Motor neuron (in vitro differentiated cells): ENCODE measurements at places on chromosomes 12 and 14. TPM values are rescaled to one million over a fixed set of nuclear protein-coding genes. Genes with fewer than 3 reads are reported as not detected.

- no peak for ATAC-seq
Observed at GRCh38 chr14:68791902-68792677, 777 bp downstream of the ZFP36L1 start.

DNA sequence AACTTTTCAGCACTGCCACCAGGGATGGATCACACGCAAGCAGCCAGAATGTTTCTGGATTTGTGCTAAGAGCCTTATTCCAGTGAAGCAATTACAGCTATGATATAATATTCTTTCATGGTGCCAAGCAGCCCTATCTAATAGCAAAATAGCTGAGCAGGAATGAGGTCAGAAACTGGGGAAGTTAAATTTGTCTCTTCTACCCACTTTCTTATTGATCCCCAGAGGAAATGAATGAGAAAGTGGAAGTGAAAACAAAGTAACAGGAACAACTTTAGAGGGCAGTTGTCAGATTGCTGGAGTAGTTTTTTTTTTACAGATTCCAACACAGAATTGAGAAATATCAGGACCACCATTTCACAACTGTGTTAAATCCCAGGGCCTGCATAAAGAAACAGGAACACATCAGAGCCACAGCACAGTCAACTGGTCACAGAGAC is 44.8 kb downstream of the GCH1 start:
- no peak for ATAC-seq

DNA sequence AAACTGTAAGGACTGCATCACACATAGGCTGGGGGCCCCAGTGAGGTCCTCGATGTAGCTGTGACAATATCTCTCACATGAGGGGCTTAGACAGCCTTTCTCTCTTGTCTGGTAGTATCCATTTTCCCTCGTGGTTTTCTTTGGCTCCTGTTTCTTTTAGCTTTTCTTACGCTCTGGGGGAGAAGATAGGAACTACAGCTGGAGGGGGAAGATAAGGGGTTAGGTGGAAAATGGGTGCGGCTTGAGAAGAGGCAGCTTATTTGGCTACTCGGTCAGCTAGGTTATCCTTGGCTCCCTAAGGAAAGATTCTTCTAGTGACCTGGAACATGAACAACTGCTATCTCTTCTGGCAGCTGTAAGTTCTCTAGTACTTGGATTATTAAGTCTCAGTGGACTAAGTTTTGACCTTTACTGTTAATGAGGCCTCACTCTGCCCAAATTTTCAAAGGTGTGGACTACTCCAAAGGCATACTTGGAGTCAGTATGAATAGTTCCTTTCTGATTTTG is 28.7 kb upstream of the CPNE8 start:
- no peak for ATAC-seq

DNA sequence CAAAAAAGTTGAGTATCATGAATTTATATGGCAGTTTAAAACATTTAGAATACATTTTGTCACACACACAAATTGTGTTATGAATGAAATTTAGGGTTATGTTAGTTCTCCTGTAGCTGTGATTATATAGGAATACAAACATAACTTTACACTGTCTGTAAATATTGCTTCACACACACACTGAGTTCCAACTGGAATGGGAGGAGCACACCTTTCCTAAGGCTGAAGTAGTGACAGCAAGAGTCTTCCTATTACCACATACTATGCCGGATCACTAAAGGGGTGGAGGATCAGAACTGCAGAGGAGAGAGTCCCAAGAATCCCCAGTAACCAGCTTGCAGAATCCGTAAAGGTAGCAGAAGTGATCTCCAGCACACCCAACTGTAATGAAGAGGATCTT is 63.7 kb downstream of the DNAI7 start:
- ATAC-seq, result no peak

Gene NTS
- 1.8 and 2.0 TPM in 2 replicates for total RNA-seq

- peak; percentile 29 for ATAC-seq
Observed at GRCh38 chr14:80923368-80923767, 18.2 kb downstream of the CEP128 start.

DNA sequence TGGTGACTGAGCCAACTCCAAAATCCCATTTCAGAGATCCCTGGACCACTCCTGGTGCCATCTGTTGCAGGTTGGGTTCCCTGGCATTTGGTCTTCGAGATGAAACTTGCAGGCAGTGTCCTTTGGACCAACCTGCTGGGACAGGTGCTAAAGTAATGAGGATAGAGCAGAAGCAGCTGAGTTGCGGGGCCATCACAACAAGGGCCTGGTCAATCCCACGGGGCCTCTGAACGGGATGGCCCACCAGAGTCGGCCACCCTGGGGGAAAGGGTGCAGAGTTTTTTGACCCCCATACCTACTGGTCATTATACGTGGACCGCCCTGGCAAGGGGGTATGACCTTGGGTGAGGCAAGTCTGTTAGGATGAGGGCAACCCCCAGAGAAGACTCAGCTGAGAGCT is 39.3 kb downstream of the DLK1 start:
- ATAC-seq, result no peak

GRCh38 chr12:63103494-63104131 is 47.4 kb downstream of the AVPR1A start:
- no peak for ATAC-seq

GRCh38 chr14:105529319-105529568 is 2.9 kb downstream of the TMEM121 start:
- ATAC-seq, result no peak

Gene RNASE2
- total RNA-seq, result 10.9 and 19.0 TPM in 2 replicates

Gene PPP1R1A
- total RNA-seq, result 21.0 TPM in 2 replicates

Gene IL26
- total RNA-seq, result not detected in 2 replicates

DNA sequence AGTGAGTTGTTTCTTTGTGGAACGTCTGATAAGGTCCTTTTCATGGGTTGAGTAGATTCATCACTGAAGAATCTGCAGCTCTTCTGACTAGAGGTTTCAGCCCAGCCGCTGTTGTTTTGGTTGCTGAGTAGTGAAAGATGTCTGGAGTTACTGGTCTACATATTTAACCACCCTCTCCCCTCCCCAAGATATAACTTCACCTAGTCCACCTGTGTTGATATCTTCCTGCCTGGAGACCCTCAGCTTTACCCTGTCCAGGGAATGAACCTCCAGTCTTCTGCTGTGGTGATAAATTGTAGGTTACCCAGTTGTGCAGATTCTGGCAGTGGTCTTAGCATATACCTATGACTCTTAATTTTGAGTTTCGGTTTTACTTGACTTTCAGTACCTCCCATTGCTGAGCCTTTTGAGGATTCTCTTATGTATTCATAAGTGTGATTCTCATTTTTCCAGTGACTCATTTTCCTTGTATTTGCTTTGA is 62.9 kb downstream of the CCDC91 start:
- no peak for ATAC-seq

- no peak for ATAC-seq
Observed at GRCh38 chr14:46432516-46432915, 219.1 kb downstream of the RPL10L start.

DNA sequence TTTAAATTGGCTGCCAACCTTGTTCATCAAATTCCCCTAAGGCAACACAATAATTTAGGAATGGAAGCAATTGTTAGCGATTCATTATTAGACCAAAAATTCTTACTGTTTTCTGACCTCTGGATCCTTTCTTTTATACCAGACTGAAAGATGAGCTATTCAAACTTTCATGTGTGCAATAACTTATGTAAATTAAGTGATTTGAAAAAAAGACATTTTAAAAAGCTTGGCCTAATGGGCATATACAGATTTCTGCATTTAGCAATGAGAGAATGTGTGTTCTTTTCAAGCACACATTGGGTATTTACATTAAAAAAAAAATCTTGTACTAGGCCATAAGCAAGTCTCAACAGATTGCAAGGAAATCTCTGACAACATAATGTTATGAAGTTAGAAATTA is 65.5 kb downstream of the C12orf75 start:
- ATAC-seq, result peak; percentile 58

DNA sequence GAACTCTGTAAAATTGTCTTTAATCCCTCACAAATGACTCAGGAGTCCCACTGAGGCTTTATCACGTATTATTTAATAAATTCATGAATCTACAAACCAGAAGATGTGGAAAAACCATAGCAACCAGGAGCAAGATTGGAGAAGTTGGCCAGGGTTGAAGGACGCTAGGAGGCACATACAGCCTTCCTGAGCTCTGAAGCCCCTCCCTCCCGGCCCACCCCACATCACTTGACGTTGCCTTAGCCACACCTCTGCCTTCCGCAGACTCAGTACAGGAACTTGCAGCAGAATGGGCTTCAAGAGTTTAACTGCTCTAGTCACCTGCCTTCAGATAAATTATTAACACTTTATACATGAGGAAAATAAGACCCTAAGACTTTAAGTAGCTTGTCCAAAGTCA is 33.9 kb downstream of the SLC35F4 start:
- ATAC-seq, result no peak

GRCh38 chr12:78176643-78177042 is 345.9 kb downstream of the NAV3 start:
- ATAC-seq, result no peak

- ATAC-seq, result peak; percentile 100
Observed at GRCh38 chr12:116358893-116359761, 81.6 kb upstream of the MED13L start.

DNA sequence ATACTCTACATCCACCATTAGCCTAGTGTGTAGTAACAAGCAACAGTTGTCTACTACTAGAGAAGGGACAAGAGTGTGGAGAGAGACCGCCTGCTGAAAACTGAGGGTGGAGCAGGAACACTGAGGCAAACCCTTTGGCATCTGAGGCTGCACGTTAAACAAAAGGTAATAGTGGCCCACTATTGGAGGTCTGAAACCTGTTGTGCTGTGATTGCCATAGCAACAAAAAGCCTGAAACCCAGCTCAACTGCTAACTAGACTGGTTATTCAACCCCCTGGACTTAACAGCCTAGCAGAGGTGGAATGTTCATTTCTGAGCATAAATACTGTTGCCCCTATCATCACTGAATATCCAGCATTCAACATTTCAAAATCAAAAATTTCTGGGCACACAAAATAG is 43.0 kb downstream of the PPP4R4 start:
- ATAC-seq, result no peak

Gene BIN2
- 0.14 TPM in 1 of 2 replicates, not detected in the other for total RNA-seq

Gene CMAS
- total RNA-seq, result 35.7 and 38.6 TPM in 2 replicates

GRCh38 chr14:87883750-87884149 is 109.2 kb downstream of the GALC start:
- ATAC-seq, result no peak
